ENCODE measurements at places on chromosomes 1 and 21.
A peak's percentile ranks its signal among the peaks of the same experiment; 100 is the strongest.

DNA sequence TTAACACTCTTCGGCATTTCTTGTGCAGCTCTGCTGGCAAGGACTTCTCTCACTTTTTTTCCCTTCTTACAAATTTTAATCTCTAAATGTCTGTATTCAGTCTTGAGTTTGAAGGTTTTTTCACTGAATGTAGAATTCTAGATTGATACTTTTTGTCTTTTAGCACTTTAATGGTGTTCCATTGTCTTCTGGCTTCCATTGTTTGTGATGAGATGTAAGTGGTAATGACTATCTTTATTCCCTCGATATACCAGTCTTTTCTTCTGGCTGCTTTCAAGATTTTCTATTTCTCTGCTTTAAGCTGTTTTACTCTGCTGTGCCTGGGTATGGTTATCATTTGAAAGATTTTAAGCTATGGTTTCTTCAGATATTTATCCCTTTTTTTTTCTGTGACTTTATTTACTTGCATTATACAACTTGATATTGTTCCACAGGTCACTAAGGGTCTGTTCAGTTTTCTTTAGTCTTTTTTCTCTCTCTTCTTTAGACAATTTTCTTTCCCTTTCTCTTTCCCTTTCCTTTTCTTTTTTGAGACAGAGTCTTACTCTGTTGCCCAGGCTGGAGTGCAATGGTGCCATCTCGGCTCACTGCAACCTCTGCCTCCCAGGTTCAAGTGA, 35.8 kb downstream of the DYRK1A start:
- DNase-seq = no peak

GRCh38 chr1:87274851-87275250, 53.8 kb upstream of the LMO4 start:
- no peak for DNase-seq

- no peak for DNase-seq
Observed at GRCh38 chr1:92184632-92185031, 33.1 kb upstream of the C1orf146 start.

DNA sequence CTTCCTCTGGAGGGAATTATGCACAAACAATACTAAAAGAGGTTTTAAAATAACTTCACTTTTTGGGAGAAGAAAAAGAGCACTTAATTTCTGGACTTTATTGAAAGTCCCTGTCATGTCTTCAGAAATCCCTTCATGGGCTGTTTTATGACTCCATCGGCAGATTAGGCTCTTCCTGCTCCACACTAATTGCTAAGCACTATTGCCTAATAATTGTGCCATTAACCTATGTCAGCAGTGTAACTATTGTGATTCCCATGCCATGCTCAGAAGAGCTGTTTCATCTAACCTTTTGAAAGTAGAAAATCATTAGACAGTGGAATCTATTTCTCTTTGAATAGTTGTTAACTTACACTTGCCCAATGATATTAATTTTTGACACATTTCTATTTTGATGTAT, 489.3 kb upstream of the RUNX1 start:
- no peak for DNase-seq

- peak; percentile 94 for DNase-seq
Observed at GRCh38 chr21:33388188-33388587, 15.0 kb upstream of the IFNGR2 start.

GRCh38 chr1:44423591-44424537, 18.8 kb downstream of the RNF220 start:
- DNase-seq = peak; percentile 33

GRCh38 chr1:51910221-51911000, 31.9 kb upstream of the NRDC start:
- DNase-seq = no peak

DNA sequence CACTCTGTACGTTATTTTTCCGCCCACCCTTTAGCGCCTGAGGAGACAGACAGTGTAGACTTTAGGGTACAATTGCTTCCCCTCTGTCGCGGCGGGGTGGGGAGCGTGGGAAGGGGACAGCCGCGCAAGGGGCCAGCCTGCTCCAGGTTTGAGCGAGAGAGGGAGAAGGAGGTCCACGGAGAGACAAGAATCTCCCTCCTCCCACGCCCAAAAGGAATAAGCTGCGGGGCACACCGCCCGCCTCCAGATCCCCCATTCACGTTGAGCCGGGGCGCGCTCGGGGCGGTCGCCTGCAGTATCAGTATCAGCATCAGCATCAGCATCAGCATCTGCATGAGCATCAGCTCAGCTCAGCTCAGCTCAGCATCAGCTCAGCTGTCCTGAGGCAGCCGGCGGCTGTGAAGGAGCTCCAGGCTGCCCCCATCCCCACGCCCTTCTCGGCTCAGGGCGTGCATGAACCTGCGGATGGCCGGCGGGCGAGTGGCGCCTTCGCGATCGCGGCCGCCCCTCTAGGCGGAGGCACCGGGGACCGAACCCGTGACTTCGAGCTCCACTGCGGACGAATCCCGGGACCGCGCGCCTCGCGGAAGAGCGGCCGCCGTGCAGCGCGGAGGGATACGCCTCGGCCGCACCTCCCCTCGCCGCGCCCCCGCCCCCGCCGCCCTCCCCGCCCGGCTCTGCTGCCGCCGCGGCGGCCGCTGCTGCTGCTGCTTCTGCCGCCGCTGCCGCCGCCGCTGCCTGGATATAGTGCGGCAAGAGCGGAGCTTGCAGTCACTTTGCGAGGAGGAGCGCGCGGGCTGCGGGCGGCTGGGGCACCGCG, at the start of gene NCAM2:
Gene NCAM2 (plus strand): TSS at position 774 of the 820 bp plus-strand sequence.
- peak; percentile 51 for DNase-seq

GRCh38 chr1:202968895-202969295, 1.8 kb upstream of the CYB5R1 start:
- DNase-seq = peak; percentile 78

- DNase-seq = no peak
Observed at GRCh38 chr1:184373155-184373554, 13.7 kb upstream of the C1orf21 start.

- DNase-seq = no peak
Observed at GRCh38 chr1:11781297-11781696, 19.3 kb downstream of the C1orf167 start.

DNA sequence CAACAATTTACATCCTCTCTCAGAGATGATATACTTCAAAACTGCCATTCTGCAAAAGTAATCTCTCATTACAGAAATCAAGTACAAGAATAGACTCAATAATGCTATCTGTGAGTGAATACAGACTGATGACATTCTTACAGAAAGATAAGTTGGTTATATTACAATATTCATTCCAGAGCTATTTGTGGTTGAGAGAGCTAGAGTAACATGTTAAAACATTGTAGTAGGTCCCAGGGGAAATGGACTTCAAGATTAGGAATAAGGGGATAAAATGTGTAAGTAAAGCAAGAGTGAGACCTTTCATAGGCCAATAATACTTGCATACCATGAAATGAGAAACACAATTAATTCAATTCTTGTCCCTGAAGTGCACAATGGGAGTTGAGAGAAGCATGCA, 1.5 kb downstream of the F13B start:
- no peak for DNase-seq

DNA sequence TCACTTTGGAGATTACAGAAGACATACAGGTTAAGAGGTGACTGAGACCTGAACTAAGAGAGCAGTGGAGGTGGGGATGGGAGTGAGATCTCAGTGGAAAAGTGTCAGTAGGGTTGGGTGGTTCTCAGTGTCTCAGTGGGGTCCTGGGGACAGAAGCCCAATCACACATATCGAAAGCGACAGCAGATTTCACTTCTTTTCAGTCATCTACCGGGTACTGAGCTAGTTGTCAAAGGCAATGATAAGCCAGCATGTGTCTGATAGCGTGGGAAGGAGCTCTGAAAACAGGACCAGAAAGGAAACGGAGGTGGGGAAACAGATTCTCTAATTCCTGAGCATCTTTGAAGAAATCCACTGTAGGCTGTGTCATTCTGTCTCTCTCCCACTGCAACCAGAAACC, 59.5 kb downstream of the RHOU start:
- no peak for DNase-seq

DNA sequence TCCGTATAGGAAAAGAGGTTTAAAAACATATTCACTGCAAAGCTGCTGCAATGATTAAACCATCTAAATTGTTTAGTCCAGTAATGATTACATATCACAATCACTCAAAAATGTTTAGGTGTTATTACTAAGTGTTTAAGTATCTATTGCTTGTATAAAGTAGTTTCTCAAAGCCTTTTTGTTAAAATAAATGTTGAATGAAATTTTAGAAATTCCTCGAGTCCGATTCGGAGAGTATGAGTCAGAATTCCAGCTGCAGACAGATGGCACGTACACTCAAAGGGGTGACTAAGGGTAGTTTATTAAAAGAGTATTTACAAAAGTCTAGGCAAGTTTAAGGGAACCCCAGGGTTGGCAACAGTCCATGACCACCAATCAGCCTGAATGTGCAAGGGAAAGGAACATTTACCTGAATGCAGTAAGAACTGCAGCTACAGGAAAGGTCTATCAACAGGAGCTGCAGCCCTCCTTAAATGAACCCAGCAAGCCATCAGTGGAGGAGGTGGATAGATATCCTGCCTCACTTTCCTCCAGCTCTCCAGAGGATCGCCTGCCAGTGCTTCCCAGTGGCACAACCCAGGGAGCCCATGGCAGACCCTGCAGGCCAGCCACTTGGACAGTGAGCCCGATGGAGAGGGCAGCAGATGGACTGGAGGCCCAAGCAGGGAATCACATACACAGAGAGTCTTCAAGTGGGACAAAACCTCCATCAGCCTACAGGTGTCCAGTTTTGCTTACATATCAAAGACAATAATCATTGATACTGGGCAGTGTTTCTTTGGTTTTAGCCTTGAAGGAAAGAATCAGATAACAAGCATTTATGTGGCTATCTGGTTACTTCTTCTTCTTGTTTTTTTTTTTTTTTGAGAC, 92.1 kb upstream of the SLC44A3 start:
- no peak for DNase-seq

DNA sequence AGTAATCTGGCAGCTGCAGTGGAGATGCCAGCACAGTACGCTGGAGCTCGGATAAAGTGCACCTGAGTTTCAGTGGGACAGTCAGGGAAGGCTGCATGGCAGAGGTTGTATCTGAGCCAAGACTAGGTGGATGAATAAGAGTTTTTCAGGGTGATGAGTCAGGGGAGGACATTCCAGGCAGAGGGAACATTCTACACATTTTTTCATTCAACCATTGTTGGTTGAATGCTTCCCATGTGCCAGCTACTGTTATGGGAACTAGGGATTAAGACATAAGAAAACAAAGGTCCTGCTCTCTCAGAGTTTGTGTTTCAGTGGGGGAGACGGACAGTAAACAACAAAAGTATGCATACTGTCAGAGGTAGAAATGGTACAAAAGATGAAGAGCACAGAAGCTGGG, 5.2 kb downstream of the LEPR start:
- DNase-seq = no peak

- DNase-seq = no peak
Observed at GRCh38 chr1:115089420-115090185, at the start of gene TSPAN2. TSS of gene TSPAN2 (minus strand) at chr1:115089503. CDS start at chr1:115089432, 71 bp downstream.

- no peak for DNase-seq
Observed at GRCh38 chr1:31625561-31626222, 8.2 kb downstream of the HCRTR1 start.

DNA sequence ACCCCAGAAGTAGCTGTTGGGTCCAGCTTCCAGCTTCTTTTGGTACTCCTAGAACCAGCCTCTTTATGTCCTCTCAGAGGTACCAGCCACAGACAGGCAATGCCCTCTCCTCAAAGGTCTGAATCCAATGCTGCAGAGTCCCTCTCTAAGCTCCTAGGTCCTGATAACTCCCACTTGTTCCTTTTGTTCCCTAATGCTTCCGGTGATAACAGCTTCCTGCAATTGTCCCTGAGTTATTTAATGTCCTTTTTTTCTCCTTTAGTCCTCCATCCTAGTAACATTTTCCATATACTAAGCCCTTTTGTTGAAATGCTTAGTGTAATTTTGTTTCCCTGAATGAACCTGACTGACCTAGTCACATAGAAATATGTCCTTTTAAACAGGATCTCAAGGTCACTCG, 201.7 kb upstream of the BEND5 start:
- DNase-seq = no peak

DNA sequence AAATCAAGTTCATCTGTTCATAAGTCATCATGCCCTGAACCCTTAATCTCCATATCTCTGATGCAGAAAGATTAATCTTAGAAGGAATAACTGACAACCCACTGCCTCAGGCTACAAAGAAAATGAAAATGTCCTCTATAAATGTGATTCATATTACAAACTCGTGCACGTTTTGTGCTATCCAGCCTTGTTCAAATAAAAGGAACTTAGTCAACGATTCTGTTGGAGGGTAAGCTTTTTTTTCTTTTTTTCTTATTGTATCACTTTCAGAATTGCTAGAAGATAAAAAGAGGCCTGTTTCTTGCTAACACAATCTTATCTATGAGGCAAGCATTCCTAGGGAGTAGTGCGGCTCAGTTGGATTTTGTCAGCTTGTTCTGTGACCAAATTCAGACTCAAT, 228.4 kb downstream of the TM2D1 start:
- DNase-seq = no peak

- no peak for DNase-seq
Observed at GRCh38 chr1:244161236-244161510, 110.1 kb downstream of the ZBTB18 start.

DNA sequence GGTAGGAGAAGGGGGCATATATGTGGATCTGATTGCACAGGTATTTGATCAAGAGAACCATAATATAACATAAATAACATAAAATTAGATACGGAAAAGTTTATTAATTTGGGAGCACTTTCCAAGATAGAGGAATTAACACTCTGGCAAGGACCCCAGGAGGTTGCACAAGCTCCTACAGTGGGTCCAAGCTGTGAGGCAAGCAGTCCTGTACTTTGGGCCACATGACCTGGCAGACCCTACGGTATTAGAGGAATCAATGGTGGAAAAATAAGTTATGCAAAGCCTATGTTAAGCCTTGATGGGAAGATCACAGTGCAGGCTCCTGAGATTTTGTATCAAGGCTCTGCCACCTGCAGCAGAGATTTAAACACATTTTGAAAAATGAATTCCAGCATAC, 220.1 kb downstream of the COL24A1 start:
- no peak for DNase-seq

DNA sequence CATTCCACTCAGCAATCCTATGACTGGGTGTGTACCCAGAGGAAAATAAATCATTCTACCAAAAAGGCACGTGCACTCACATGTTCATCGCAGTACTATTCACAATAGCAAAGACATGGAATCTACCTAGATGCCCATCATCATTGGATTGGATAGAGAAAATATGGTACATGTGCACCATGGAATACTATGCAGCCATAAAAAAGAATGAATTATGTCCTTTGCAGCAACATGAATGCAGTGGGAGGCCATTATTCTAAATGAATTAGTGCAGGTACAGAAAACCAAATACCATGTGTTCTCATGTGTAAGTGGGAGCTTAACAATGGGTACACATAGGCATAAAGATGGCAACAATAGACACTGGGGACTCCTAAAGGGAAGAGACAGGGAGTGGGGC, 39.9 kb upstream of the SLC35F3 start:
- no peak for DNase-seq

- no peak for DNase-seq
Observed at GRCh38 chr1:231867607-231868006, 241.0 kb downstream of the DISC1 start.

DNA sequence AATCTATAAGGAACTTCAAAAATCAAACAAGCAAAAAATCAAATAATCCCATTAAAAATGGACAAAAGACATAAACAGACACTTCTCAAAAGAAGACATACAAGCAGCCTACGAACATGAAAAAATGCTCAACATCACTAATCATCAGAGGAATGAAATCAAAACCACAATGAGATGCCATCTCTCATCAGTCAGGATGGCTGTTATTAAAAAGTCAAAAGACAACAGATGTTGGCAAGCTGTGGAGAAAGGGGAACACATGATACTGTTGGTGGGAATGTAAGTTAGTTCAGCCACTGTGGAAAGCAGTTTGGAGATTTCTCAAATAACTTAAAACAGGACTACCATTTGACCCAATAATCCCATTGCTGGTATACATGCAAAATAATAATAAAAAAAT, 226.4 kb downstream of the S1PR1 start:
- DNase-seq = no peak

GRCh38 chr1:243705585-243705984, 144.5 kb downstream of the AKT3 start:
- no peak for DNase-seq

All from HL-60 (cell line).